Mucosa of descending colon (tissue), 3 donors: ENCODE measurements at places on chromosomes 5 and 9. TPM values are rescaled to one million over a fixed set of nuclear protein-coding genes. Genes with fewer than 3 reads are reported as not detected.

MORN5 gene
- 21.2 TPM for total RNA-seq

DNA sequence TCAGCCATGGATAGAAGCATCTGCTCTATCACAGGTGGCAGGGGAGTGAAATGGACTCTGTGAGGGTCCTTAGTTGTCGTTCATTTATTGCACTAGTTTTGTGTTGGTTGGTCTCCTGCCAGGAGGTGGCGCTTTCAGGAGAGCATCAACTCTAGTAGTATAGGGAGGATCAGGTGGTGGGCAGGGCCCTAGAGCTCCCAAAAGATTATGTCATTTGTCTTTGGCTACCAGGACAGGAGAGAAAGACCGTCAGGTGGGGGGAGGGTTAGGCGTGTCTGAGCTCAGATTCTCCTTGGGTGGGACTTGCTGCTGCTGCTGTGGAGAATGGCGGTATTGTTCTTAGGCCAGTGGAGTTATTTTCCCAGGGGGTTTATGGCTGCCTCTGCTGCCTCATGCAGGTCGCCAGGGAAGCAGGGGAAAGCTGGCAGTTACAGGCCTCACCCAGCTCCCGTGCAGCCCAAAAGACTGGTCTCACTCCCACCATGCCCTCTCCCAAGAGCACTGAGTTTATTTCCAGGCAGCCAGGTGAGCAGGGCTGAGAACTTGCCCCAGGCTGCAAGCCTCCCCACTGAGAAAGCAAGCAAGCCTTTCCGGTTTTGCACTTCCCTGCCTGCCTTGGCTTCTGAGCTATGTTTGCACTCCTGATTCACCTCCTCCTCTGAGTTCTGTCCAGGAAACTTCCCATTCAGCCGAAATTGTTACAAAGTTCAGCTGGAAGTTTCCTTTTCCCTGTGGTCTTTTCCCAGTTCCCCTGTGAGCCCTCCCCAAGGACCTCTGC is 317.3 kb downstream of the TAF11L14 start:
- no peak for DNase-seq

CERCAM gene
- total RNA-seq = 20.9 TPM

GRCh38 chr9:35859310-35859989 is 10.8 kb downstream of the OR13J1 start:
- DNase-seq = no peak

NUTM2F gene
- not detected for total RNA-seq

GRCh38 chr5:36607838-36608783 is 1.7 kb downstream of the SLC1A3 start:
- DNase-seq = no peak

- DNase-seq = no peak
These were observed 56.0 kb upstream of the MSX2 start for GRCh38 chr5:174668349-174668748.

TAF9 gene
- total RNA-seq = 36.5 TPM

GRCh38 chr5:22928821-22929482 is 75.8 kb upstream of the CDH12 start:
- DNase-seq = no peak

DNA sequence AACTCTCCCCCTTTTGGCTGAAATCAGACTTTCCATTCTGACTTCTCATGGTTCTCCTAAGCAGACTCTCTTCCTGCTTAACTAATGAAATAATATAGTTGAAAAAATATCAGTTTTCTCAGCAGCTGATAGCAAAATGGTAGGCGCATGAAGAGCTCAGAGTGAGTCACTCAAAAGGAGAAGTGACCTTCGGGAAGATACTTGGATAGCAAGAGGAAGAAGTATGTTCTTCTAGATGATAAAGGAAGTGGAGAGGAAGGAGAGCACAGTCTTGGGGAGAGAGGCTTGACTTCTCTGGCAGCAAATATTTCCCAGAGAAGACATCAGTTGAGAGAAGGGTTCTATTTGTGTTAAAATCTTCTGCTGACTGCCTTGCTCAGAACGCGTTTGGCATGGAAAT is 101.5 kb downstream of the TAF11L14 start:
- no peak for DNase-seq

DNA sequence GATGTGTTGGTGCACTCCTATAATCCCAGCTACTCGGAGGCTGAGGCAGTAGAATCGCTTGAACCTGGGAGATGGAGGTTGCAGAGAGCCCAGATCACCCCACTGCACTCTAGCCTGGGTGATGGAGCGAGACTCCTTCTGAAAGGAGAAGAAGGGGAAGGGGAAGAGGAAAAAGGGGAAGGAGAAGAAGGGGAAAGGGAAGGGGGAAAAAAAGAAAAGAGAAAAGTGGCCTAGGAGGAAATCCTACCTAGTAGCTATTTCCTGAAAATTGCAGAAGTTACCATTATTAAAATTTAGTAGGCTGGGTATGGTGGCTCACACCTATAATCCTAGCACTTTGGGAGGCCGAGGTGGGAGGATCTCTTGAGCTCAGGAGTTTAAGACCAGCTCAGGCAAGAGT is 67.4 kb downstream of the ARRDC3 start:
- no peak for DNase-seq

PLK2 gene
- 13.0 TPM for total RNA-seq

DNA sequence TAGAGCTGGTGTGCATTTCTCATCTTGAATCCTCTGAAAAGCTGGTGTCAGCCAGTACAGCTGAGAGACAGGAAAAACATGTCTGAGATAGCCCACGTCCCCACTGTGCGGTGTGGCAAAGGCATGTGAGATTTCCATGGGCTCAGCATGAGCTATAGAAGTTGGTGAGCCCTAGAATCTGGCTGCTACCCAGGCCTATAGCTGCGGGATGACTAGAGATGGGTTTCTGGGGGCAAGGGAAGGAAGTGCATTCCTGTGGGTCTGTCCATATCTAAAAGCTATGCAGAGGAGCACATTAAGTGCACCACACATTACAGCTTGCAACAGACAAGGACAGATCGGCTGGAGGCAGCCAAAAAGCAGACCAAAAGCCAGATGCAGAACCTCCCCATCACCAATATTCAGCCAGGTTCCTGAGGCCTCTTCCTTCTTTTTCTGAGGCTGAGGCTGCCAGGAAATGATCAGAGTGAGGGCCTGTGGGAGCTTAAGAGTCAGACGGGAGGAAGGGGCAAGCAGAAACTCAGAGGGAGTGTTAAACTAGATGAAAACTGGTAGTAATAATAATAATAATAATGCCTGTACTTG is 55.8 kb upstream of the RANBP3L start:
- DNase-seq = no peak

DNA sequence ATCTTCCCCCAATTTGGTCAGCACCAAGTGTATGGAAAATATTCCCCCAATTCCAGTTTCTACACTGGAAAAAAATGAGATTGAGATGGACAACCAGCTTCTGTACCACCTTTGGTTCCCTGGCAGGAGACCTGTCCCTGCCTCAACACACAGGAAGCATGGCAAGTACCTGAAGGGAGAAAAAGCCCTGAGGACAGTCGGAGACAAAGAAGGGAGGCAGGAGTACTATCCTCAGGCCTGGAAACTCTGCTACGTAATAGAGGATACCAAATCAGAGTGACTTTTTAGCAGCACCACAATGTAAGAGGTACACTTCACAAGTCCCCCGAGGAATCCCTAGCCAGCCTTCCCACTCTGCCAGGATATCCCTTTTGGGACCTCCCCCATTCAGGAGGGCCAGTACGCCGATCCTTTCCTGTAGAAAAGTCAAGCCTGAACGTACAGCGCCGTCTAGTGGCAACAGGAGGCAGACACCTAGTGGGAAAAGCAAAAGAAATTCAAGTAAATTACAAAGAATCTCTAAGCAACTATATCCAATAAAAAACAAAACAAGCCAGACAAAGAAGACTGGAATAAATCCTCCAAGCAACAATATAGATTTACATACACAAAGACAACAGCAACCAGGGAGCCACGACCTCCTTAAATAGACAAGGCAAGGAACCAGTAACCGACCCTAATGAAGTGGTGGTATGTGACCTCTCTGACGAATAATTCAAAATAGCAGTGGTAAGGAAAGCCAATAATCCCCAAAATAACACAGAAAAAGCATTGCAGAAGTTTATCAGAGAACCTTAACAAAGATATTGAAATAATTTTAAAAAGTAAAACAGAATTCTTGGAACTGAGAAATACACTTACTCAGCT is 63.3 kb upstream of the SLCO6A1 start:
- peak; percentile 30 for DNase-seq

GRCh38 chr9:134192951-134193731 is 28.8 kb upstream of the RNU6ATAC start:
- DNase-seq = no peak

DNA sequence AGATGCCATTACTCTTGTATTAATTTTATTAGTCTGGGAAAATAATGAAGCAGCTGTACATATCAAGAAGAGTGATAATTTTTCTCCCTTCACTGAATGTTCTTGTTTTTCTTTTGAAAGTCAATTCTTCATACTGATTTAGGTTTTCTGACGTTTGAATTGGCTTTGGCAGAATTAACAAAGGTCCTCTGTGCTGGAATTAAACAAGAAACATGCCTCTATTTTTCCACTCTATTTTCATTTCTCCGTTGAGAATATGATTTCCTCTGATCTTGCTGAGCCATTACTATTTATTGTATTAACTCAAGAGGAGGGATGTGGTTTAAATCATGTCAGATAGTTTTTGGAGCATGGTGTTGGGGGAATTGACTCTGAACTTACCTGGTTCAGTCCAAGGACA is 42.3 kb downstream of the ANKDD1B start:
- DNase-seq = no peak
